Cardiac muscle cell (in vitro differentiated cells and primary cell): ENCODE measurements at places on chromosomes 2 and 18. TPM values are rescaled to one million over a fixed set of nuclear protein-coding genes. Genes with fewer than 3 reads are reported as not detected.

SLC14A1 gene
- not detected in 2 replicates for polyA plus RNA-seq

PROKR1 gene
- polyA plus RNA-seq = not detected in 2 replicates

LOXHD1 gene
- polyA plus RNA-seq = 0.32 TPM in 1 of 2 replicates, not detected in the other

ATP8B1 gene
- polyA plus RNA-seq = 0.17 TPM in 1 of 2 replicates, not detected in the other

C2orf69 gene
- 6.3 and 15.7 TPM in 2 replicates for polyA plus RNA-seq

LRRTM1 gene
- polyA plus RNA-seq = 7.7 and 12.6 TPM in 2 replicates

FRZB gene
- 23.9 and 26.6 TPM in 2 replicates for polyA plus RNA-seq

FOXI3 gene
- polyA plus RNA-seq = not detected in 2 replicates

PROM2 gene
- polyA plus RNA-seq = 1.4 and 2.3 TPM in 2 replicates

CXCR1 gene
- polyA plus RNA-seq = not detected in 2 replicates

GAREM1 gene
- polyA plus RNA-seq = 17.3 and 23.2 TPM in 2 replicates

GCG gene
- polyA plus RNA-seq = not detected in 2 replicates

KLHL30 gene
- polyA plus RNA-seq = 6.7 and 14.1 TPM in 2 replicates

SLC9A4 gene
- polyA plus RNA-seq = 0.17 and 0.29 TPM in 2 replicates

FTCDNL1 gene
- polyA plus RNA-seq = 1.9 and 2.0 TPM in 2 replicates

CHST10 gene
- polyA plus RNA-seq = 21.0 and 30.0 TPM in 2 replicates

TCF4 gene
- 33.6 and 38.3 TPM in 2 replicates for polyA plus RNA-seq

CCBE1 gene
- 3.7 and 8.6 TPM in 2 replicates for polyA plus RNA-seq

PARD6G gene
- polyA plus RNA-seq = 4.9 and 8.0 TPM in 2 replicates

SULT1C4 gene
- 10.6 and 21.7 TPM in 2 replicates for polyA plus RNA-seq

FECH gene
- polyA plus RNA-seq = 35.5 and 47.4 TPM in 2 replicates

CNGA3 gene
- polyA plus RNA-seq = not detected in 2 replicates

ERBB4 gene
- 42.1 and 54.6 TPM in 2 replicates for polyA plus RNA-seq

MOGAT1 gene
- polyA plus RNA-seq = 0.34 TPM in 1 of 2 replicates, not detected in the other

MYOM1 gene
- polyA plus RNA-seq = 182 and 194 TPM in 2 replicates

LCT gene
- 0.10 TPM in 1 of 2 replicates, not detected in the other for polyA plus RNA-seq

TSPYL6 gene
- polyA plus RNA-seq = not detected in 2 replicates

CROCC2 gene
- not detected in 2 replicates for polyA plus RNA-seq

XIRP2 gene
- polyA plus RNA-seq = 0.51 and 0.59 TPM in 2 replicates

GALR1 gene
- polyA plus RNA-seq = not detected in 2 replicates

NCOA1 gene
- 5.4 and 9.1 TPM in 2 replicates for polyA plus RNA-seq
